ENCODE measurements at places on chromosomes 2 and 18.

GRCh38 chr2:232502911-232503808 is 15.5 kb upstream of the ECEL1 start:
- DNase-seq = no peak

- DNase-seq = no peak
These were observed 5.1 kb downstream of the NOL4 start for GRCh38 chr18:34219651-34220050.

DNA sequence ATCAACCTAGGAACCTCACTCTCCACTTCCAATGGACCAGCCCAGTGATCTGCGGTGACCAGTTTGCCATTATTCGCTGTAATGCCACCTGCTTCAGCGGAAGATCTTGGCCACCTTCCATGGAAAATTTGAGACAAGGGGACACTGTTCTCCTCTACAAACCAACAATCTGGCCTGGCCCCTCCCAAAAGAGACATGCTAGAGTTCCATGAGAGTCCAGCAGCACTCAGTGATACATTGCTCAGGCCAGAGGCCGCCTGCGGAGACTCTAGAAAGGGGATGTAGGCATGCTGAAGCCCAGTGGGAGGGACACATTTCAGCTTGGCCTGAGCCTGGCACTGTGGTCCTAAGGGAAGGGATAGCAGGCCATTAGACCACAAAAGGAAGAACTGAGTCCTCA is 58.3 kb downstream of the COL6A3 start:
- DNase-seq = no peak

- no peak for DNase-seq
These were observed 51.8 kb upstream of the RAB27B start for GRCh38 chr18:54776282-54776977.

DNA sequence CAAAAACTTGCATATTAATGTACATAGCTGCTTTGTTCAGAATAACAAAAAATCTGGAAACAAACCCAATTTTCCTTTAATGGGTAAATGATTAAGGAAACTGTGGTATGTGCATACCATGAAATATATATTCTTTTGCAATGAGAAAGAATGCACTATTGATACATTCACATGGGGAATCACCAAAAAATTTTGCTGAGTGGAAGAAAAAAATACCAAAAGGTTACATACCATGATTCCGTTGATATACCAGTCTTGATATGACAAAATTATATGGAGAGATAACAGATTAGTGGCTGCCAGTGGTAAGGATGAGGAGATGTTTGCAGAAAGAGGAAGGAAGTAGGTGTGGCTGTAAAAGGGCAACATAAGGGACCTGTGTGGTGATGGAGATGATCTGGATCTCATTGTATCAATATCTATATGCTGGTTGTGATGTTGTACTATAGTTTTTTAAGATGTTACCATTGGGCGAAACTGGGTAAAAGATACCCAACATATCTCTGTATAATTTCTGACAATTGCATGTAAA is 54.6 kb upstream of the BCL2L11 start:
- DNase-seq = no peak

DNA sequence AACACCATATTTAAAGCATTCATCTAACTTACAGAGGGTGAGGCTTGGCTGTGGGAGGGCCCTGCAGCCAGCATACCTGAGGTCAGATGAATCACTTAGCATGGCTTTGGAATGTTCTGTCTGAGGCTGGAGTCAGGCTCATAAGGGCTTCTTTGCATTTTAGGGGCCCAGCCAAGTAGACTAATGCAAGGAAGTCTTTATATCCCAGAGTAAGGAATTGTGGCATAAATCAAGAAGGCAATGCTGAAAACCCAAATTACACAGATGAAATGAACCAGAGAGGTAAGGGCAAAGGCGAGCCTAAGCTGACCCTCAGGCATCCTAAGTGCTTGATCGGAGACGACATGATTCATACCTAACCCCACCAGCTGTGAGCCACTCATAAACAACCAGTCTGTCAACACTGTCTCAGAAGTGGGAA is 383.6 kb downstream of the DCC start:
- DNase-seq = peak; percentile 6

DNA sequence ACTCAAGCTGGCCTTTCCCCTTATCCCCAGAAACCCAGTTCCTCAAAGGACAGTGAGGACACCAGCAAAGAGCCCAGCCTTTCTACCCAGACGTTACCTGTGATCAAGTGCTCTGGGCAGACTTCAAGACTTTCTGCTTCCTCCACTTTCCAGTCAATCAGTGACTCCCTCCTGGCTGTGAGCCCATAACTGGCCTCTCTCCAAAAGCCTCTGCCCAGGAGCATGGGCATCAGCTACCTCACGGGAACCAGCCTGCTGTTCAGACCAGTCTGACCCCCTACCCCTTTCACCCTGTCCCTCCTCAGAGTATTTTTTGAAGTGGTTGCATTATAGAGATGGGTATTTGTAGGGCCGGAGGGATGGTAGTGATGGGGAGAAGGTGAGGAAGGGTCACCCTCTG is 27.7 kb upstream of the CYP27A1 start:
- no peak for DNase-seq

DNA sequence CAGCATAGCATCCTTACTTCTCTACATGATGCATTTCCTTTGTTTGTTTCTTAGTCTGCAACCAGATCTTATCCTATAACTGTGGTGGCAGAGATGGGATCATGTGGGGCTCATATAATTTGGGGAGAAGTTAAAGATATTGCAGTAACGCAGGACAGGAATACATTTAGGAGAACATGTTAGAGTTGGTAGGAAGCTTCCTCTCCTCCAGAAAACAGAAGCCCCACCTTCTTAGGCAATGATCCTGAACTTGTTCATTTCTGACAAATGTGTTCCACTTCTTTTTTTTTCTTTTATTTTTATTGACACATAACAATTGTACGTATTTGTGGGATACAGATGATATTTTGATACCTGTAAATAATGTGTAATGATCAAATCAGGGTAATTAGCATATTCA is 99.9 kb downstream of the VSNL1 start:
- DNase-seq = no peak

DNA sequence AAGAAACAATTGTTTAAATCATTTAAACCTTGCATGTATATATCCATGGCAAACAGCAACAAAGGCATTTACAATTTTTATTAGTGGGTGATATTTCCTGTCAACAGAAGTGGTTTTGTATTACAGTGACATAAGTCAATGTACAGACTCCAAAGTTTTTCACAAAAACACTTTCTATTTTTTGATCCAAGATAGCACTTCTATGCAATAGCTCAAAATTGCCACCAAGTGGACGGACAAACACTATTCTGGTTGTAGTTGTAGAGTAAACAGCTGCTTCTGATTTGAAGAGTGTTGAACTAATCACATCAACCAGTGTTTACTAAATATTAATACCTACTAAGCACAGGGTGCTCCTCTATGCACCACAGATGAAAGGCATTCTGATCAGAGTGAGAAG is 421.4 kb downstream of the NCKAP5 start:
- no peak for DNase-seq

- no peak for DNase-seq
These were observed 127.3 kb downstream of the XRCC5 start for GRCh38 chr2:216236486-216236885.

GRCh38 chr2:27717070-27717795 is 53.5 kb downstream of the SLC4A1AP start:
- no peak for DNase-seq

GRCh38 chr2:134079373-134079772 is 174.5 kb upstream of the MGAT5 start:
- DNase-seq = no peak

- DNase-seq = no peak
These were observed 427.2 kb downstream of the KCNJ3 start for GRCh38 chr2:155125585-155126230.

GRCh38 chr2:170405326-170405725 is 227.4 kb downstream of the MYO3B start:
- no peak for DNase-seq

- DNase-seq = no peak
These were observed 122.9 kb downstream of the ZNF521 start for GRCh38 chr18:25229081-25229480.

GRCh38 chr2:234521536-234521935 is 24.7 kb upstream of the ARL4C start:
- DNase-seq = no peak

DNA sequence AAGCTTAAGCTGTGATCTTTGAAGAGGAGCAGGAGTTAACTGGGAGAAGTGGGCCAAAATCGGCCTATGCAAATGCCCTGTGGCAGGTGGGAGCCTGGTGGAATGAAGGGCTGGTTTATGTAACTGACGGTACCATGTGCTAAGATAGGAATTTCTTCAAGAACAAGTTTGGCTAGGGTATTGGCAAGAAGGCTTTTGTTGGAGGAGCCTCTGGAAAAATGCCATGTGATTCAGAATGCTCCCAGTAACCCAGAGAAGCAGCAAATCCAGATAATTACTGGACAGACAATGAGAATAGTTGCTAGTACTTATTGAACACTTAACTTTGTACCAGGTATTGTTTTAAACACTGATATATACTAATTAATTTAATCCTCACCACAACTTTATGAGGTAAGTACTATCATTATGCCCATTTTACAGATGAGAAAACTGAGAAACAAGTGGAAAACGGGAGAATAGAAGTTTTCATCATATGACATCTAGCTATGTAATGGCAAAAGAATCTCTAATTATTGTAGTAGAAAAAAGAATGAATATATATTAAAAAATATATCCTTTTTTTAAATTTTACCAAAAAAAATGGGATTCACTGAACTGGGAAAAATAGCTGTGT is 9.1 kb upstream of the FAM124B start:
- no peak for DNase-seq

DNA sequence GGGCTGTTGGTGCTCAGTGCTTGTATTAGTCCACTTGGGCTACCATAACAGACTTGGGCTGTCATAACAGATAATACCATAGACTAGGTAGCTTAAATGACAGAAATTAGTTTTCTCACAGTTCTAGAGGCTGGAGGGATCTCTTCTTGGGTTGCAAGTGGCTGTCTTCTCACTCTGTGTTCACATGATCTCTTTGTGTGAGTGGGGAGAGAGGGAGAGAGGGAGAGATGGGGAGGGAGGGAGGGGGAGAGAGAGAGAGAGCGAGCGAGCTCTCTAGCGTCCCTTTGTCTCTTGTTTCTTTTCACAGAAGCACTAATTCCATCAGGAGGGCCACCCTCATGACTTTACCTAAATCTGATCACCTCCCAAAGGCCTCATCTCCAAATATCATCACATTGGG is 4.5 kb upstream of the XRCC5 start:
- no peak for DNase-seq

DNA sequence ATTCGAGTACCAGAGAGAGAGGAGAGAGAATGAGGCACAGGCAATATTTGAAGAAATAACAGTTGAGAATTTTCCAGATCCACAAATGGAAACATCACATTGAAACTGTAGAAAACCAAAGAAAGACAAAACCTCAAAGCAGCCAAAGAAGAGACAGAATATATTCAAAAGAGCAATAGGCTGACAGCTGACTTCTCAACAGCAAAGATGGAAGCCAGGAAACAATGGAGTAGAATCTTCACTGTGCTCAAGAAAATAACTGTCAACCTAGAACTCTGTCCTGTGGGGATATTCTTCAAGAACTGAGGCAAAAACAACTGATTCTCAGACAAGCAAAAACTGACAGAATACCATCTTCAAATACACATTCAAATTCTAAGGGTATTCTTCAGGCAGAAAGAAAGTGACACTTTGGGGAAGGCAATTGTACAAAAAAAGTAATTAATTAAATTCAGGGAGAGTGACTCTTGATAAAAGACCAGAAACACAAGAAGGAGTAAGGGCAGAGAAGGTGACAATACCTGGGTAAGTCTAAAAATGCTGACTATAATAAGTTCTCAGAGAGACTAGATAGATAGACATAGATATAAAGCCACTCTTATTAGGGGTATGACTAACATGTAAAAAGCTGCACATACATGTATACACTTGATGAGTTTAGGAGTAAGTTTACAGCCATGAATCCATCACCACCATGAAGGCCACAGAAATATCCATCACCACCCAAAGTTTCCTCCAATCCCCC is 25.6 kb downstream of the ANKMY1 start:
- DNase-seq = no peak

DNA sequence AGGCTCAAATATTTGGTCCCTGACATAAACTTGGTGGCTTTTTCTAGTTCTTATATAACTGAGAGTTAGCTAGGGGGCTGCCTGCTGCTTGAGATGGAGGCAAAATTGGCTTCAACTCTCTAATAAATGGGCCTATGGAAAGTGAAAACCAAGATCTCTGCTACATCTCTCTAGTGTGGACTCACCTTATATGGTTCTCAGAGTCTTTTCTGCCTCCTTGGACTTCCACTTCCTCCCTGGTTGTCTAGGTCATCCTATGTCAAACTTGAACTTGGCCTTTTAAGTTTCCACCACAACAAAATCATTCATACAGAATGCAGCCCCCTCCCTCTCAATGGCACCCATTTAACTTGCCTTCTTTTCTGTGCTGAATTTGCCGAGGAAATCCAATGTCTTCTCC is 23.9 kb upstream of the ARHGAP25 start:
- no peak for DNase-seq

DNA sequence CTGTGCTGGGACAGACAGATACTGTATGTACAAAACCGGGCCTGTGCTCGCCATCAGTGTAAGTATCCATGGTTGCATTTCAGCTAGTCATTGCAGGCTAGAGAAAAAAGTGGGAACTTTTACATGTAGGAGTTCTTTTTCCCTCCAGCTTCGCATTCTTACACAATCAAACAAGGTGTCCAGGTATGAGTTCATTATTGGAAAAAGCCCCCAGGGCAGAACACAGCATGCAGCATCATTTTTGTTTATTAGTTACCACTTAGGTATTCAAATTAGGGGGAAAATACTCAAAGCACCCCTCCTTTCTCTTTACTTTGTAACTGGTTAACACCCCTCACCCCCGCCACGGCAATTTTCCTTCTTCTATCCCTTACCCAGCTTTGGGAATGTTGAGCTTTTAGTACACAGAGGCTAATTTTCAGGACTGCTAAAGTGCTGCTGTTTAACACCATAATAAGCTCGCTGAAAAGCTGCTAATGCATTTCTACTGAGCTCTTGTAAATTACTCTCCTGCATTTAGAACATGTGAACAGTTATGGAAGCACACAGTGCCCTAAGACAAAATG is 13.6 kb downstream of the UPP2 start:
- DNase-seq = no peak

- no peak for DNase-seq
These were observed 496.9 kb upstream of the TNP1 start for GRCh38 chr2:217356781-217357180.

- DNase-seq = no peak
These were observed 41.0 kb upstream of the ZFP36L2 start for GRCh38 chr2:43267381-43267780.

- no peak for DNase-seq
These were observed 23.4 kb upstream of the CERS6 start for GRCh38 chr2:168432565-168433186.

DNA sequence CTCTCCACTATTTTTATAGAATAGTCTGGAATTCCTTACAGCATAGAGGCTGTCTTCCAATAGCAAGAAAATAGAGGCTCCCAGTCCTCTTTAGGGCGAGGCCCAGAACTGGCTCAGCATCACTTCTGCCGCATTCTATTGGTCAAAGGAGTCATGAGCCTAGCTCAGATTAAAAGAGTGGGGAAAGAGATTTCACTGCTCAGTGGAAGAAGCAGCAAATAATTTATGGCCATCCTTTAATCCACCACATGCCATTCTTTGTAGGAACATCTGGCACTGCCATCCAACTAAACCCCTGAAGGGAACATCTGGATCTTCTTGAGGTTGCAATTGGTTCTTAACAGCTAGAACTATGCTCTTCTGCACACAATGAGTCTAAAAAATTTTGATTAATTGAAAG is 43.4 kb upstream of the NEUROD1 start:
- no peak for DNase-seq

- DNase-seq = no peak
These were observed 58.2 kb upstream of the PPM1B start for GRCh38 chr2:44110444-44110843.

Measured in NT2/D1 (cell line).